Small intestine (tissue), 16 donors: ENCODE measurements at places on chromosomes 3 and 15. TPM values are rescaled to one million over a fixed set of nuclear protein-coding genes. Genes with fewer than 3 reads are reported as not detected.

GRCh38 chr3:62538691-62539356, 165.5 kb upstream of the FEZF2 start:
- peaks cover 3% of the 10 kb centered on the region for H3K27me3 ChIP-seq
- no peak overlapping the region for H3K27ac ChIP-seq
- H3K36me3 ChIP-seq, result no peaks in the 10 kb centered on the region
- H3K4me3 ChIP-seq, result no peak overlapping the region
- no peak for DNase-seq

SIDT1 gene
- polyA plus RNA-seq, result 0.54 TPM

GPR62 gene
- polyA plus RNA-seq, result not detected

GPR149 gene
- 0.21 TPM for polyA plus RNA-seq

GRCh38 chr3:193874512-193874911, 261.4 kb upstream of the HES1 start:
- H3K27ac ChIP-seq, result no peak overlapping the region
- no peaks in the 10 kb centered on the region for H3K36me3 ChIP-seq
- peaks cover 68% of the 10 kb centered on the region for H3K4me1 ChIP-seq
- no peak for DNase-seq
- no peak overlapping the region for H3K4me3 ChIP-seq

DNA sequence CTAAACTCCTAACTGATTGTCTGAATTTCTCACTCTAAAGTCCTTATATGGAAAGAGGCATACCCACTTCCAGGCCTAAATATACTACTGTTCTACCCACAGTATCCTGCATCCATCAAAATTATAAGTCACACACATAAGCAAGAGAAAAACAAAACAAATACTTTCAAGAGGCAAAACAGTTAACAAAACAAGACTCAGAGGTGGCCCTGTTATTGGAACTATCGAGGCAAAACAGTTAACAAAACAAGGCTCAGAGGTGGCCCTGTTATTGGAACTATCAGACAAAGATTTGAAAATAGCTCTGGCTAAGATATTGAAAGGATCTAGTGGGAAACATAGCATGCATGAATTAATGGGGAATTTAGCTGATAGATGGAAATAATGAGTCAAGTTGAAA, 224.2 kb upstream of the CGNL1 start:
- no peaks in the 10 kb centered on the region for H3K27me3 ChIP-seq
- no peaks in the 10 kb centered on the region for H3K4me1 ChIP-seq
- H3K27ac ChIP-seq, result no peak overlapping the region
- H3K4me3 ChIP-seq, result no peak overlapping the region

DNA sequence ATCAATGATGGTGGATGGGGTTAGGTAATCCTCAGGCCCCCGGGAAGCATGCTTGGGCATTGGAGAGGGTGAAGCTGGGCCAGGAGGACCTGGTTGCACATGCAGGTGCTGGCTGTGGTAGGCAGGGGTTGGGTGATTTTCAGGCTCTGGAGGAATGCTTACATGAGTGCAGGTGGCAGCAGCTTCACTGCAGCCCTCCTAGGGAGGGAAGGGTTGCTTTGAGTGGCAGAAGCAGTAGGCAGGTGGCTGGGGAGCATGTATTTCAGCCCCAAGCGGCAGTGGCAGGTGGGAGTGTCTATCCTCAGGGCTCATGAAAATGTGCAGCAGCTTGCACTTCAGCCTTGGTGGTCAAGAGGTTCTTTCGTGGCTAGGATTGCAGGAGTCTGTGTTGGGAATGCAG, 230.0 kb upstream of the CTNNB1 start:
- H3K4me3 ChIP-seq, result no peak overlapping the region
- no peak overlapping the region for H3K27ac ChIP-seq
- no peaks in the 10 kb centered on the region for H3K27me3 ChIP-seq
- H3K4me1 ChIP-seq, result peaks cover 2% of the 10 kb centered on the region

DNA sequence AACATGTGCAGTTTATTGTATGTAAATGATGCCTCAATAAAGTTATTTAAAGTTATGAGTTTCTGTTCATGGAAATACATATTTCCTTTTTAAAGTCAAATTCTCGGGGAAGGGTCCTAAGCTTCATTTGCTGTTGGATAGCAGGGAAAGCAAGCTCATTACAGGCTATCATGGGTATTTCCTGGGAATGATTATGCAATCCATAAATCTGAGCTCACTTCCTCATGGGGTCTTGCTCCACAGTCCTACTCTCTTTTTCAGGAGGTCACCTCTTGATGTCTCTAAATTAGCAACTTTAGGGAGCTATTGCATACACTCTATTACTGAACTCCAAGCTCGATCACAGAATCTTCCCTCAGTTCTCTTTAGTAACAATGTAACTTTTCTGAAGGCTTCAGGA, 69.9 kb upstream of the TP63 start:
- no peaks in the 10 kb centered on the region for H3K4me1 ChIP-seq
- DNase-seq, result no peak
- H3K36me3 ChIP-seq, result no peaks in the 10 kb centered on the region
- H3K27ac ChIP-seq, result no peak overlapping the region
- H3K4me3 ChIP-seq, result no peak overlapping the region

DNA sequence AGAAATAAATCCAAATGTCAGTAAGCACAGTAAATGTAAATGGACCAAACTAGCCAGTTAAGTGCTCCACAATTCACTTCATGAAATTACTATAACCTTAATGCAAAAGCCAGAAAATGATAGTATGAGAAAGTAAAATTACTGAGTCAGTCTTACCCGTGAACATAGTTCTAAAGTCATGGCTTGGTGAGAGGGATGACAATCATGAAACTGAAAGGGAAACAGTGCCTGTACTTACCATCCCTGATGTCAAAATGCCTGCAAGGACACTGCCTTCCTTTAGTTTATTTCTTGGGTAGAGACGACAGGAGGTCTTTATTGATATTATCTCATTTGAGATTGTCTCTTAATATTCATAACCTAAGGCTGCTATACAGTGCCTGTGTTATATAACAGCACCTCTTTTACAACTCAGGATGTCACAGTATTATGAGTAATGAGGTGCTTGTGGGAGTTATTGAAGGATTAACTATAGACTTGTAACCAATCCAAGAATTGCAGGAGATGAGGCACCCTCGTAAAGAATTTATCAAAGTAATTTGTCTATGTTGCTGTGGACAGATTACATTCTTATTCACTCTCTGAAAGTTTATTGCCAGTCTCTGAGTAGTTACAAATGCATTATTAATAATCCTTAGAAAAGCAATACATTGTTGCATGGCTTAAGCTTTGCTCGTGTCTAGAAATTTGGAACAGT, 142.9 kb upstream of the BFSP2 start:
- no peaks in the 10 kb centered on the region for H3K27me3 ChIP-seq
- no peaks in the 10 kb centered on the region for H3K36me3 ChIP-seq
- DNase-seq, result no peak
- no peaks in the 10 kb centered on the region for H3K4me1 ChIP-seq

GRCh38 chr3:69737392-69737791, 1.9 kb upstream of the MITF start:
- no peak for DNase-seq
- H3K4me1 ChIP-seq, result no peaks in the 10 kb centered on the region
- no peak overlapping the region for H3K27ac ChIP-seq
- H3K27me3 ChIP-seq, result no peaks in the 10 kb centered on the region
- no peak overlapping the region for H3K4me3 ChIP-seq
- H3K36me3 ChIP-seq, result no peaks in the 10 kb centered on the region

FOXL2NB gene
- not detected for polyA plus RNA-seq

DNA sequence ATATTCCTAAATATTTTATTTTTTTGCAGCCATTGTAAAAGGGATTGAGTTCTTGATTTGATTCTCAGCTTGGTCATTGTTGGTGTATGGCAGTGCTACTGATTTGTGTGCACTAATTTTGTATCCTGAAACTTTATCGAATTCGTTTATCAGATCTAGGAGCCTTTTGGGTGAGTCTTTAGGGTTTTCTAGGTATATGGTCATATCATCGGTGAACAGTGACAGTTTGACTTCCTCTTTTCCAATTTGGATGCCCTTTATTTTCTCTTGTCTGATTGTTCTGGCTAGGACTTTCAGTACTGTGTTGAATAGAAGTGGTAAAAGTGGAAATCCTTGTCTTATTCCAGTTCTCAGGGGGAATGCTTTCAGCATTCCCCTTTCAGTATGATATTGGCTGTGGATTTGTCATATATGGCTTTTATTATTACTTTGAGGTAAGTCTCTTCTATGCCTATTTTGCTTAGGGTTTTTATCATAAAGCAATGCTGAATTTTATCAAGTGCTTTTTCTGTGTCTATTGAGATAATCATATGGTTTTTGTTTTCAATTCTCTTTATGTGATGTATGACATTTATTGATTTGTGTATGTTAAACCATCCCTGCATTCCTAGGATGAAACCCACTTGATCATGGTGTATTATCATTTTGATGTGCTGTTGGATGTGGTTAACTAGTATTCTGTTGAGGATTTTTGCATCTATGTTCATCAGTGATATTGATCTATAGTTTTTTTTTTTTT, 11.4 kb upstream of the SLC9A9 start:
- no peak for DNase-seq
- no peak overlapping the region for H3K27ac ChIP-seq
- no peaks in the 10 kb centered on the region for H3K4me1 ChIP-seq
- no peaks in the 10 kb centered on the region for H3K36me3 ChIP-seq

DNA sequence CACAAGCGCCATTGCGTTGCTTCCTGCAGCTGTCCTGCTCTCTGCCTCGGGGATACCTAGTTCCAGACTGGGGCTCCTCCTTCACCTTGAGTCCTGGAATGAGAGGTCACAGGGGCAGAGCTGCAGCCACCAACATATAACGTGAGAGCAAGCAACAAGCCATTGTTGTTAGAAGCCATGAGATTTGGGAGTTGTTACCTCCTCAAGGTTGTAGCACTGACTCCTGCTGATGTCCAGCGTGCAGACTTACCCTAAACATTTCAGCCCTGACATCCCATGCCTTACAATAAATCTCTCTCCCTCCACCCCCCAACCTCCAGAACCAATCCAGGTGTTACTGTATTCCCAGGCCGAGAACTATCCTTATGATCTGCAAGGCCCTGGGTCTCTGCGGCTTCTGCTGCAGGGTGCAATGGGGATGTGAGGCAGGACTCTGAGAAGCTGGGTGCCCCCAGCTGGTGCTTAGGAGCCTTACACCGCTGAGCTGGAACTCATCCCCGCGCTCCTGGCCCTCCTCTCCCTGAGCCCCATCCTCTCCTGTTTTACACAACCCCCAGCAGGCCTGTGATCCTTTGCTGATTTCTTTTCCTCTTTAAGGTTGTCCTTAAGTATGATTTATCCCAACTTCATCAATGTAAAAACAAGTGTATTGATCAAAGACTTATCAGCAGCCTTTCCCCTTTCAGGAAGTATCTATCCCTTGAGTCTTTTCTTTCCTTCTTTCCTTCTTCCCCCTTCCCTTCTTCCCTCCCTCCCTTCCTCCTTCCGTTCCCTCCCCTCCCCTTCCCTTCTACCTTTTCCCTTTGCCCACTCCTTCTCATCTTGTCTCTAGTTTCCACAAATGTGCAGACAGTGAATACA, 84.2 kb upstream of the ABHD2 start:
- no peak overlapping the region for H3K4me3 ChIP-seq
- H3K4me1 ChIP-seq, result no peaks in the 10 kb centered on the region

- no peaks in the 10 kb centered on the region for H3K36me3 ChIP-seq
- no peaks in the 10 kb centered on the region for H3K27me3 ChIP-seq
- H3K4me3 ChIP-seq, result no peak overlapping the region
- H3K27ac ChIP-seq, result no peak overlapping the region
Measured at GRCh38 chr3:128940252-128940651, 53.6 kb downstream of the CFAP92 start.

- H3K27me3 ChIP-seq, result no peaks in the 10 kb centered on the region
- no peaks in the 10 kb centered on the region for H3K36me3 ChIP-seq
- no peaks in the 10 kb centered on the region for H3K4me1 ChIP-seq
- H3K27ac ChIP-seq, result no peak overlapping the region
- no peak for DNase-seq
- H3K4me3 ChIP-seq, result no peak overlapping the region
Measured at GRCh38 chr3:113243846-113244245, 32.5 kb downstream of the BOC start.

- peaks cover 3% of the 10 kb centered on the region for H3K36me3 ChIP-seq
- H3K27me3 ChIP-seq, result no peaks in the 10 kb centered on the region
- no peak overlapping the region for H3K27ac ChIP-seq
Measured at GRCh38 chr3:111717601-111718000, 122.5 kb upstream of the ZBED2 start.

UNC45A gene
- polyA plus RNA-seq, result 37.7 TPM

GRCh38 chr3:37765591-37766488, 95.8 kb upstream of the CTDSPL start:
- DNase-seq, result peak; percentile 47
- H3K4me1 ChIP-seq, result no peaks in the 10 kb centered on the region
- H3K27me3 ChIP-seq, result no peaks in the 10 kb centered on the region
- no peak overlapping the region for H3K4me3 ChIP-seq
- H3K27ac ChIP-seq, result no peak overlapping the region
- H3K36me3 ChIP-seq, result no peaks in the 10 kb centered on the region

- H3K27me3 ChIP-seq, result no peaks in the 10 kb centered on the region
- peaks cover 2% of the 10 kb centered on the region for H3K4me1 ChIP-seq
- no peaks in the 10 kb centered on the region for H3K36me3 ChIP-seq
- H3K4me3 ChIP-seq, result no peak overlapping the region
Measured at GRCh38 chr15:58434334-58434875, 2.6 kb downstream of the LIPC start.

RARB gene
- polyA plus RNA-seq, result 9.0 TPM

CCDC80 gene
- polyA plus RNA-seq, result 2.5 TPM

DNA sequence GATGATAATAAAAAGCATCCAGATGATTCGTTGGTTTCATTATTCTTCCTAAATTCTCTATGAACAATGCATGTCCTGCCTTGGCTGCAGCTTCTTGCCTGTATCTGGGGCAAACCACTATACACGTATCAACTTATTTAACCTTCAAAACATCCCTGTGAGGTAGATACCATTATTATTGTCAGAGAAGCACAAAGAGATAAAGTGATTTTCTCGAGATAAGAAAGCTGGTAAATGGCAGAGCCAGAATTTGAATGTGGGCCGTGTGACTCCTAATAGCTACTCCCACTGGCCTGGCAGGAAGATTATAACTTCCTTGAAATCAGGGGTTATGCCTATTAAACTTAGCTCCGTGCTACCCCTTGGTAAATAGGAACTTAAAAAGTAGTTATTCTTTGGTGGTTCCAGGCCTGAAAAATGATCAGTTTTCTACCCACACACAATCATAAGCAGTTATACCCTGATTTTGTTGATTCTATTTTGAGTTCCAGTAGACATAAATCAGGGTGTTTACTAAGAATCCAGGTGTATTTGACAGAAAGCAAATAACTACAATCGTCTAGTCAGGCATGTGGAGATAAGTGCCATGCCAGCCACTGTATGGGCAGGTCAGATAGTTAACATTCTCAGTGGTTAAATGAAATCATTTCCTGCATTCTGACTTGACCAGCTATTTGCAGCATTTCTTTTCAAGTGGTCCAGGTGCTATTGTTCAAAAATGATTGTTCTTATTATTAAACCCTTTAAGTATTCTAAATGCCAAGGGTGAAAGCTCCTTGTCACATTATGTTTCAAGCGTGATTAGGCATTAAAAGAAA, 99.2 kb upstream of the LRRN1 start:
- DNase-seq, result no peak
- no peaks in the 10 kb centered on the region for H3K4me1 ChIP-seq
- H3K36me3 ChIP-seq, result no peaks in the 10 kb centered on the region
- H3K27me3 ChIP-seq, result no peaks in the 10 kb centered on the region

- no peak overlapping the region for H3K27ac ChIP-seq
- H3K27me3 ChIP-seq, result no peaks in the 10 kb centered on the region
Measured at GRCh38 chr3:9817436-9817835, 7.4 kb downstream of the TTLL3 start.
